ENCODE measurements at places on chromosomes 6 and 20.

DNA sequence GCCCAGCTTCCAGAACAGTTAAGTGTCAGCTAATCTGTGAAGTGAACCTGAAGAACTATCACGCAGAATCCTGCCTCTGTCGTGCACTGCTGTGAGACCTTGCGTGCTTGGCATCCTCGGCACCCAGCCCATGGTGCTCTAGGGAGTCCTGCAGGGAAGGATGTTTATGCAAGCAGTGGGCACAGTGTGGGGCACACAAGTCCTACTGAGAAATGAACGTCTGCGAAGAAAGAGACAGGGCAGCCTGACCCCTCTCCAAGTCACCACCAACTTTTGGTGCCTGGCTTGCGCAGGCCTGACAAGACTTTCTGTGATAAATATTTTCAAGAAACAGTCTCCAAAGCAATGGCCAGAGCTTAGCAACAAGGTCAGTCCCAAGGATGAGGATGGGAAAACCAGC is 68.0 kb downstream of the MYH7B start:
- DNase-seq = no peak

DNA sequence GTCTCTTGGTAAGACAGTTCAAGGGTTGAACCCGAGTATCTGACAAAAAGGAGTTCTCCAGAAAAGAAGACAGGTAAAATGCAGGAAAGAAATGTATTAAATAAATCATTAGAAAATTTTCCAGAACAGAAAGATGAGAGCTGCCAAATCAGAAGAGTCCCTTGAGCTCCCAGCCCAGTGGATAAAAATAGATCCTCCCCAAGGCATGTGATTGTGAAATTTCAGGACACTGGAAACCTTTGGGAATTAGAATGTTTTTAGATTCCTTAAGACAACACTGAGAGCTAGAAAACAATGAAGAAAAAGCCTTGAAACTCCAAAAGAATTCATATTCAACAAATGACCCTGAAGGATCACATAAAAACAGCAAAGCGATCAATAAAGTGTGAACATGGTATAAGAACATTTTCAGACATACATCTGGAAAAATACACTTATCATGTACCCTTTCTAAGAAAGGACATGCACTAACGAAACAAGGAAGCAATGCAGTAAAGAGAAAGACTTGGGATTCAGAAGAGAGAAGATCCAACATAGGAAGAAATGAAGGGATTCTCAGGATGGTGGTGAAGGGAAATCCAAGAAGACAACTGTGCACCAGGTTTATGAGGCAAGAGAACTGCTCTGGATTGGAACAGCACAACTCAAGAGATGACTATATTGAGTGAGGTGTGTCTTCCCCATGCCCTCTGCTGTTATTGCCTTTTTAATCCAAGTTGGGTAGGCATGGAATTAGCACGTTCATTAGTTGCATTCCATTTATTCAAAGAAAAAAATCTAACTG is 390.4 kb downstream of the SYNE1 start:
- no peak for DNase-seq

DNA sequence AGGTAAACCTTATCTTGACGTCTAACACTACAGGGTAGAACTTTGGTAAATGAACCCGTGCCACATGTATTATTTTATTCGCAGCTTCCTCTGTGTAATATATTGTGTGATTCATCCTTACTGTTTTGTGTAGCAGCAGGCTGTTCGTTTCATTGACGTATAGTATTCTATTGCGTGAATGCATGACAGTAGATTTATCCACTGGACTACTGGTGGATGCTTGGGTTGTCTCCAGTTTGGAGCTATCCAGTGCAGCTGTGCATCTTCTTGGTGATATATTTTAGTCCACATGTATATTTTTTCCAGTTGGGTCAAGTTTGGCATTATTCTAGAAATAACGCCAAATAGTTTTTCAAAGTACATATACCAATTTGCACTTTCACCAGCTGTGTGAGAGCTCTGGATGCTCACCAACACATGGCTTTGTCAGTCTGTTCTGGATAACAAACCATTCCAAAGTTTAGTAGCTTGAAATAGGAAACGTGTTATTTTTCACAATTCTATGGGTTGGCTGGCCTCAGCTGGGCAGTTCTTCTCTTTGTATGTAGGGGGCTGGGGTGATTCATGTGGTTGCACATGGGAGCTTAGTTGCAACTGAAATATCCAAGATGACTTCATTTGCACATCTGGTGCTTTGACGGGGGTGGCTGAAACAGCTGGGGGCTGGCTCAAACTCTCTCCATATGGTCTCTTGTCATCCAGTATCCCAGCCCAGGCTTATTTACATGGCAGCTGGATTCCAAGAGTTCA is 9.3 kb downstream of the ECT2L start:
- DNase-seq = no peak

DNA sequence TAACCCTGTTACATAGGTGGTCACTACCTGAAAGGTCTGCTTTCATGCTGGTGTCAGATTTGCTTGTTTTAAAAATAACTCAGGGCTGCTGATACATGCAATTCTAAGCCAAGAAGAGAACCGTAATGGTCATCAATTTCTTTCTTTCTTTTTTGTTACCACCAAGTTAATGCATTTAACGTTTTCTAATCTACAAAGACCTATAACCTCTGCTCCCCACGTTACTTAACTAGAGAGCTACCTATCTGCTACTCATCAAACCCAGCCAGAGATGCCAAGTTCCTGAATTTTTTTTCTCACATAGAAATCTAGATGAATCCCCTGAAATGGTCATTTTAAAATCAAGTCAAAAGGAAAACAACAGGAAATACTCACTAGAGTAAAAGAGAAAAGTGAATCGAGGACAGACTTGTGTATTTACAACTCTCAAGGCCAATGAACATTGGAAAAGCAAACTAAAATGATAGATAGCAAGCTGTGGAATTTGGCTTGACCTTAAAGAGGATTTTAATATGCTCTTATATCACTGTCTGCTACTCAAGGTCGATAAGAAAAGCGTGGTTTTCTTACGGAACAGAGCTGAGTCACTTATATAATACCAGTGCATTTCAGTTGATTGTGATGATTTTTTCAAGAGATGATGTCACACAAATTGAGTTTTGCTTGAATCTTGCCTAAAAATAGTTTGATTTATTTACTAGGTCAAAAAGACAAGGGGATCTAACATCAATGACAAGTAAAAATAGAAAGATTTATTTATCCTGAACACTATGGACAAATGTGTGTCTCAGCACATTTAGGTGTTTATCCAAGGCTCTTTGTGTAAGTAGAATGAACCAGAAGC is 67.9 kb downstream of the SGK1 start:
- no peak for DNase-seq
